ENCODE measurements at places on chromosomes 6 and 20.

- no peak for DNase-seq
Observed at GRCh38 chr6:137723273-137724017, 143.6 kb upstream of the TNFAIP3 start.

DNA sequence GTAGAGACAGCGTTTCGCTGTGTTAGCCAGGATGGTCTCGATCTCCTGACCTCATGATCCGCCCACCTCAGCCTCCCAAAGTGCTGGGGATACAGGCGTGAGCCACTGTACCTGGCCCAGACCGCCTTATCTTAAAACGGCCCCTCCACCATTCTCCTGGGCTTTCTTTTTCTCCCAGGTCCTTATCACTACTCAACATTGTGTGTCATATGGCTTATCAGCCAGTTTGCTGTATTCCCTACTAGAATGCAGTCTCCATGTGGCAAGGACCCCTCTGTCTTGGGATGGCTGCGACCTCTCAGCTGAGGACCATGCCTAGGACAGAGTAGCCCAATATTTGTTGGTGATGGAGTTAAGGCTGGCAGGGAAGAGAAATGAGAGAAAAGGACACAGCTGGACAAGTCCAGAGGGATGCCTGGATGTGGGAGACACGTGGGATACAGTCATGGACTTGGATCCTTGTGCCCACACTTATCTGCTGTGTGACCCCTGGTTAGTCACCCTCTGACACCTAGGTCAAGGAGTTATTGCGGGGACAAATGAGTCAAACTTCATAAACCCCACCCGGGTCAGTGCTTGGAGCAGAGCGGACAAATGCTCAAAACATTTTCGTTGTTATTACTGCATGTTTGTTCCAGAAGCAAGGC, 24.0 kb downstream of the ADA start:
- no peak for DNase-seq

GRCh38 chr6:38498805-38499445, 140.8 kb downstream of the BTBD9 start:
- no peak for DNase-seq

DNA sequence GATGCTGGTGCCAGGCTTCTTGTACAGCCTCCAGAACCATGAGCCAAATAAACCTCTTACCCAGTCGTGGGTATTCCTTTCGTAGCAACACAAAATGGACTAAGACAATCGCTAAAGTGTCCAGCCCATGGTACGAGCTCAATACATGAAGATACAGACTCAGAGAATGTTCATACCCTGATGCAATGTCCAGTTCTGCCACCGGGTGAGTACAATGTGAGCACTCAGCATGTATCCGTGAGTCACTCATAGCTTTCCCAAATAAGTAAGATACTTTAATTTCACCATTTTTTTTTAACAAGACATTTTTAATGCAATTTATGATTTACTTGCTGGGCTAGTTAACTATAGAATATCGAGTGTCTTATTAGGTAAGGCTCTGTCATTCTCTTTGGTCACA, 26.7 kb upstream of the PDE10A start:
- no peak for DNase-seq

- no peak for DNase-seq
Observed at GRCh38 chr20:50584687-50585086, 74.5 kb downstream of the PTPN1 start.

- DNase-seq: peak; percentile 45
Observed at GRCh38 chr6:116444092-116444491, 17.1 kb upstream of the CALHM6 start.

GRCh38 chr6:35240838-35241801, 18.4 kb upstream of the ZNF76 start:
- DNase-seq: peak; percentile 82

GRCh38 chr6:144477396-144477795, 192.3 kb downstream of the UTRN start:
- no peak for DNase-seq

- no peak for DNase-seq
Observed at GRCh38 chr6:42380228-42380979, 71.3 kb downstream of the TRERF1 start.

GRCh38 chr6:138577151-138577915, 78.0 kb upstream of the NHSL1 start:
- peak; percentile 24 for DNase-seq

DNA sequence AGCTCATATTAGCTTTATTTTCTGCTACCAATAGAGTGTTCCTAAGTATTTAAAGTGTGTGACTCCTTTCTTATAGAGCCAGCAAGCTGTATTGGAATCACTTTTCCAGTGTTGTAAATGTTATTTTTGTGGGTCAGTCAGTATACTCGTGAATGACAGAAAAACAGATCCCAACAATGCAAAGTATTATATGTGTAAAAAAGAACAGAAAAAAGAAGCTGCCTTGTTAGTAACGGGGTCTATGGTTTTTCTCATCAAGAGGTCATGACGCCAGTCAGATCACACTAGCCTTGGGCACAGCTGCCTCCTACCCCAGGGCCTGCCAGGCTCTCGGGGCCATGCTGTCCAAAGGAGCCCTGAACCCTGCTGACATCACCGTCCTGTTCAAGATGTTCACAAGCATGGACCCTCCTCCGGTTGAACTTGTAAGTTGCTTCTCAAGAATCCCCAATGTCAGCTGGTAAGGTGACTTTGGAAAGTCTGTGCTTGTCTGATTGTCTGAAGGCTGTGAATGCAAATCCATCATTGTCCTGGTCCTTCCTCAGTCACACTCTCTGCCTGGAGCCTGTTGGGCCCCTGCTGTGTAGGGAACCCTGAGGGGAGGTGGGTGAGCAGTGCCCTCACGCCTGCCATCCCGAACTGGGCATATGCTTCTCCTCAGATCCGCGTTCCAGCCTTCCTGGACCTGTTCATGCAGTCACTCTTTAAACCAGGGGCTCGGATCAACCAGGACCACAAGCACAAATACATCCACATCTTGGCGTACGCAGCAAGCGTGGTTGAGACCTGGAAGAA, 9.8 kb downstream of the NELFCD start:
- DNase-seq: no peak

DNA sequence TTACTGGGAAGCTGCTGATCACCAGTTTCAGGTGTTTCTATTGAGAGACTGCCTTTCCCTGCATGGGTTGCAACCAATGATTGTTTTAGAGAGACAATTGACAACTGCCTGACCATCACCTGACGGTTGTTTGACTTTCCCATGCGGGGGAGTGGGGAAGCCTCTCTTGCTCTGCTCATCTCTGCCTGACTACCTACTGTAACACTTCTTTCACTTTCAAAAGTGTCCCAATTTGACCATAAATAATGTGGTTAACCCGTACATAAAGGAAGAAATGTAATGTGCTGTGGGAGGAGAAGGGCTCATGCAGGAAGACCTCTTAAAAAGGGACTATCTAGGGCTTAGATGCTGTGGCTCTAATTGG, 122.1 kb upstream of the PHACTR1 start:
- peak; percentile 10 for DNase-seq

- no peak for DNase-seq
Observed at GRCh38 chr6:17179530-17180073, 77.8 kb downstream of the STMND1 start.

- no peak for DNase-seq
Observed at GRCh38 chr6:21208081-21208795, 385.3 kb upstream of the SOX4 start.

- no peak for DNase-seq
Observed at GRCh38 chr20:963795-964194, 38.3 kb downstream of the RSPO4 start.

- DNase-seq: no peak
Observed at GRCh38 chr6:16884526-16884925, 123.3 kb upstream of the ATXN1 start.

DNA sequence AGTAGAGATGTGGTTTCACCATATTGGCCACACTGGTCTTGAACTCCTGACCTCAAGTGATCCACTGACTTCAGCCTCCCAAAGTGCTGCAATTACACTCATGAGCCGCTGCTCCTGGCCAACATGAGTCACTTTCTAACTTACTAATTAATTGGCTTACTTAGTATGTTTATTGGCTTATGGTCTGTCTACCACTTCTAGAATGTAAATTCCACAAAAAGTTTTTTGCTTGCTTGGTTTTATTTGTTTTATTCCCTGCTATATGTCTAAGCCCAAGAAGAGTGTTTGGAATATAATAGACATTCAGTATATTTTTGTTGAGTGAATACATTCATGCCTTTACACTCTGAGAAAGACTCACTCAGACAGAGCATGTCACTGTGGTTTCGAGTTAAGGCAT, 86.0 kb downstream of the SAMD3 start:
- no peak for DNase-seq

- DNase-seq: peak; percentile 99
Observed at GRCh38 chr6:36985808-36986703, at the start of gene MTCH1. Gene MTCH1 (minus strand): TSS chr6:36986196. CDS start chr6:36986173, 23 bp downstream.

All from GM20000 (cell line).